ENCODE measurements at places on chromosomes 11 and 22.

DNA sequence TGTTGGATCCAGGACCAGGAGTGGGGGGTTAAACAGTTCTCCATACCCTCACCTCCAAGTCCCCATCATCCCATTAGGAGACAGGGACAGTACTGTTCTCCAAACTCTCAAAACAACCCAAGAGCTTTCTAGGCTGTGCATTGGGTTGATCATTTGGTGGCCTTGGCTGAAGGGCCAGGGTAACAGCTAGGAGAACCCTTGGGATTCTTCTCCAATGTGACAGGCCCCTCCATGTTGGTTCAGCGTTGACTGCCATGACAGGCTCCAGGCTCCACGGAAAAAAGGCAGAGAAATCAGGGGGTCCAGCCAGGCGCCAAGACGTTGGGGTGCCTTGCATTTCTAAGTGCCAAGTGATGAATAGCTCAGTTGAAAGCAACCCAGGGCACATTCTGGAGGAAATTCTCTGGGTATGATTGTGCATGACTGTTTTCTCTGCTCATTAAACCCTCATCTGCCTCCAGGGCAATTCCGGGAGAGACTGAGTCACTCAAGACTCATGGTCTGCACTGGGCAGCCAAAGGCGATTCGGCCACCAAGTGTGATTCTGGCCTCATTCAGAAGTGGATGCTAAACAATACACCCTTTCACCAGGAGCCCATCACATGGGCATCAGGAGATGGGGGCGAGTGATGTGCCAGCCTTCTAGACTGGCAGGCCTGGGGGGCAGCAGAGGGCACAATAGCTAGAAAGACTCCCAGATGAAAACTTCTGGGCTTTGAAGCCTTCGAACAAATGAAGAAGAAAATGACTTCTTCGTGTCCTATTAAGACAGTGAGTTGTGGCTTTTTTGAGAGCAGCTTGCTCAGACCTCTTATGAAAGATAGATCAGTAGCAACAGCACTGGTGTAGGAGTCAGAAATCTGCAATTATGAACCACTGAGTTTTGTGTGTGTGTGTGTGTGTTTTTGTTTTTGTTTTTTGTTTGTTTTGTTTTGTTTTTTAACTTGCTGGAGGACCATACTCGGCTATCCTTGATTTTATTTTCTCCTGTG is 27.7 kb downstream of the CD44 start:
- peak; percentile 96 for DNase-seq

GRCh38 chr11:77705876-77706579 is 68.4 kb upstream of the CLNS1A start:
- no peak for DNase-seq

GRCh38 chr11:37282367-37282766 is 684.3 kb upstream of the RAG2 start:
- no peak for DNase-seq

- no peak for DNase-seq
Observed at GRCh38 chr11:123391646-123392348, 38.3 kb upstream of the GRAMD1B start.

- DNase-seq, result peak; percentile 39
Observed at GRCh38 chr22:28855355-28856094, 27.8 kb upstream of the ZNRF3 start.

GRCh38 chr11:120186774-120187591 is 23.8 kb upstream of the OAF start:
- DNase-seq, result peak; percentile 57

GRCh38 chr11:117654281-117655255 is 142.4 kb downstream of the DSCAML1 start:
- no peak for DNase-seq

- DNase-seq, result no peak
Observed at GRCh38 chr11:1048375-1049070, 12.0 kb upstream of the MUC6 start.

DNA sequence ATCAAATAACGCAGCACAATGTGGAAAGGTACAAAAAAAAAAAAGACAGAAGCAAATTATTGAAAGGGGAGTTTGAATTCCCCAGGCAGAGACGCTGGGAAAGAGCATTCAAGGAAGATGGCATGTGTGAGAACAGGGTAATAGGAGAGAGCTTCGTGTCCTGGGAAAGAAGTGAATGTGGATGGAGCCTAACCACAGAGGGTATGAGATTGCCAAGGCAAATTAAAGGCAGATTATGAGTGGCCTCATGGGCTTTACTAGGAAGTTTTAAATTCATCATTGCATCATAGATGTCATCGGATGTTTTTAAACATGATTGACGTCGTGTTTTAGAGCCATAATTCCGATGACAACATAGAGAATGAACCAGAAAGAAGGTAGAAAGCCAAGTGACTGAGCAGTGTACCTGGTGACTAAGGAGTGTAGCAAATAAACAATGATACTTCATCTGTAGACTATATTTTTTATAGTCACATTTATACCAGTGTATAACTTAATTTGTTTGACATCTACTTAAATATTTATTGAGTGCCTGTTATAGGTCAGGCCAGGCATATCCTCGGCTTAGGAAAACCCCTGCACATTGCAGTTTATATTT is 151.4 kb downstream of the MSANTD4 start:
- no peak for DNase-seq

DNA sequence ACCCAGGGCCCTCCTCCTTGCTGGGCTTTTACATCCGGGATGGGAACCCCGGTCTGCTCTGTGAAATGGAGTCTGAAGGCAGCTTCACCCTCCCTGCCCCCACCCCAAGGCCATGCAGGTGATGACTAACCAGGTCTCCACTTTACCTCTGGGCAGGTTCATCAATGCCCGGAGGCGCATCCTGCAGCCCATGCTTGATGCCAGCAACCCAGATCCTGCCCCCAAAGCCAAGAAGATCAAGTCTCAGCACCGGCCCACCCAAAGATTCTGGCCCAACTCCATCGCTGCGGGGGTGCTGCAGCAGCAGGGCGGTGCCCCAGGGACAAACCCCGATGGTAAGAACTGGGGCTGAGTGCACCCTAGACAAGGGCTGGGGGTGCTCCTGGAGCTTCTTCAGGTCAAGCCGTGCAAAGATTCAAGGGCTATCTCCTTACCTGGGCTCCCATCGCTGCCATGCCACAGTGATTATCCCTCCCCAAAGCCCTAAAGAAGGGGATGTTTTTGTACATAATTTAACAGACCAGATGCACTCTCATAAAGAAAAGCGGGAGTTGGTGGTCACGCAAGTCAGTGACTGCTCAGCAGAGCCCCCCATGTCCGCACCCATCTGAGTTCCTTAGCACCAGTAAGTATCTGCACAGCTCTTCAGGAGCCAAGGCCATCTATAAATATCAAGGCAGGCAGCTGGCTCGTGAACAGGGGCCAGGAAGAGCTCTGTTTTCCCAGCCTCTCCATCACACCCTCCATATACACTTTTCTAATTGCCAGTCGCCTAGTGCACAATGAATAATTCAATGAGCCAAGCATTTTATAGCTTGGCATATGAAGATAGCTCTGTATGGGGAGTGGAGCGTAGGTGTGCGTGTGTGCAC is 66.0 kb downstream of the FEZ1 start:
- DNase-seq, result no peak

DNA sequence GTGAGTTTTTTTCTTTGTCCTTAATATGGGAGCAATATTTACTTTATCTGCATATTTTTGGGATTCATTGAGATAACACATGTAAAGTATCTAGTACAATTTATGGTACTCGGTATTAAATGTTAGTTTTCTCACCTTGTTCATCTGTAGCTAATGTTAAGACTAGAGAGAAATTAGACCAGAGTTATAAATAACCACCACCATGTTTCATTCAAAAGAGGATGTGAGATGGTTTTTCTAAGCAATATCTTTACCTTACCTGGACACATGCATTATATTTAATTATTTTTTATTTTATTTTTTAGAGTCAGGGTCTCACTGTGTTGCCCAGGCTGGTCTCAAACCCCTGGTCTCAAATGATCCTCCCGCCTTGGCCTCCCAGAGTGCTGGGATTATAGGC is 18.4 kb downstream of the ARHGAP42 start:
- DNase-seq, result no peak

GRCh38 chr11:124766156-124766555 is 4.1 kb upstream of the ESAM start:
- DNase-seq, result no peak

DNA sequence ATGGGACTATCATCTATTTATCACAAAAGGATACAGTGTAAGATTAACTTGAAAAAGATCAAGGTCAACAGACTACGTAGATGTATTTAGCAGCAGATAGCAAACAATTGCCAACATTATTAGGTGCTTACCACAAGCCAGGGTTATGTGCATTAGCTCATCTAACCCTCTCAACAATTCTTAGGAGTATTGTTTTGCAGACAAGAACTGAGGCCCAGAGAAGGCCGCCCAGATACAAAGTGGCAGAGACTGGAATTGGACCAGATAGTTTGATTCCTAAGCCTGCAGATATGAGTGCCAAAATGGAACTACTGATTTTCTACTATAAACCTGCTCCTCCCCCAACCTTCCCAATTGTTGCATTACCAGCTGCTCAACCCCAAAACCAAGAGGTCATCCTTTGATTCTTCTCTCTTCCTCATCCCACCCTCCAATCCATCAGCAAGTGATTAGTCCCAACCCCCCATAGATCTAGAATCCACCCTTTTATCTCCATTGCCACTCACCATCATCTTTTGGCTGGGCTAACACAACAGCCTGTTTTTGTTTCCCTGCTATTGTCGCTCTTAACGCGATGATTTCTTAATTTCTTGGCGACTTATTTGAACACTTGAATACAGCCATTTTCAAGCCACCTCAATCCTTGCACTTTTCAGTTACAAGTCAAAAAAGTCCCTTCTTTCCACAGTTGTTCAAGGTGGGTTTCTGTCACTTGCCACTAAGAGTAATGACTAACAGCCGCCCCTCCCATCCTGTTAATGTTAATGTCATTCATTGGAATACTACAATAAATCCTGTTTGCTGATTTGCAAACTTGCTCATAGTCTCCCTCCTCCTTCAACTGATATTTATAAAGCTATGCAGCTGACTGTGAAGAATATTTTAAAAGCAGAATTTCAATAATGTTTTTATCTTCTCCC is 2.7 kb downstream of the TMEM123 start:
- DNase-seq, result no peak

GRCh38 chr11:100930185-100930778 is 199.3 kb downstream of the PGR start:
- DNase-seq, result peak; percentile 52

- no peak for DNase-seq
Observed at GRCh38 chr11:112570333-112570732, 309.7 kb upstream of the PLET1 start.

- DNase-seq, result peak; percentile 57
Observed at GRCh38 chr11:113023228-113023627, 62.0 kb downstream of the NCAM1 start.

- DNase-seq, result no peak
Observed at GRCh38 chr22:32511274-32511673, 36.7 kb downstream of the FBXO7 start.

GRCh38 chr11:102389253-102389652 is 42.2 kb downstream of the BIRC2 start:
- DNase-seq, result peak; percentile 7

Measured in astrocyte (in vitro differentiated cells and primary cell).